DMS153 (cell line): ENCODE measurements at places on chromosomes 4 and X.

DNA sequence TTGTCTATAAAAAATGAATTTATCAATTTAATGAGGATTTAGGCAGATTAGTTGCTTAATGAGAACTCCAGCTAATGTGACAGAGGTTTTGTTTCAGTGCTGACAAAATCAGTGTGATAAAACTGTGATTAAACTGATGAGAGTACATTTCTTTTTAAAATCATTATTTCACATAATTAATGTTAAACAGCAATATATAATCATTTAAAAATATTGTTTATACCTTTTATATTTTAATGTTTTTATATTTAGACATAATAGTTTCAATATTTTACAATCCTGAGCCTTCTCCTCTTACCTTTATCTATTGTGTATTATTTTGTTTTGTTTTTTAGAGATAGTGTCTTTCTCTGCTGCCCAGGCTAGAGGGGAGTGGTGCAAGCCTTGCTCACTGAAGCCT, 47.1 kb upstream of the MAB21L2 start:
- DNase-seq = no peak

DNA sequence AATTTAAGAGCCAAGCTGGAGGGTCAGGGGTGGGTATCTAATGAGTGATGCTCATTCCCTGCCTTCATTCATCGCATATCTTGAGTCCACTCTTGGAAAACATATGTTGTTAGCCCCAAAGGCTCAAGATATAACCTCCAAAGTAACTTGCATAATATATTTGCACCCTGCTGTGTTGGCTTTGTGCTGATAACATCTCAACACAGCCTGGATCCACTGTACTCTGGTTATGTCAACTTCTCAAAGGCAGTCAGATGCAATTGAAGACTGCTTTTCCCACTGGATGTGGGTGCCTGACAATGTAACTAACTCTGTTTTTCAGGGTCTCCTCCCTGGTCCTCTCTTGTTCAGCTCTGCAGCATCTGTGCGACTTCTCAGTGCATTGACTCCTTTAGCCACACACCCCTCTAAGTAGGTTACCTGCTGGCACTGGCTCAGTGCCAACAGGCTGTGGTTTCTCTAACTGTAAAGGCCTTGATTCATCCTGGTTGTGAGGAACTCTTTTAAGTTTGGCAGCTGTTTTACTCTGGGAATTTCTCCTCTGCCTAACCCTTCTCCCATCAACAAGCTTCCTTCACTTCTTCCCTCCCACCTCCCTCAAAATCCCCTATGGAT, 28.1 kb downstream of the SLC16A2 start:
- no peak for DNase-seq

DNA sequence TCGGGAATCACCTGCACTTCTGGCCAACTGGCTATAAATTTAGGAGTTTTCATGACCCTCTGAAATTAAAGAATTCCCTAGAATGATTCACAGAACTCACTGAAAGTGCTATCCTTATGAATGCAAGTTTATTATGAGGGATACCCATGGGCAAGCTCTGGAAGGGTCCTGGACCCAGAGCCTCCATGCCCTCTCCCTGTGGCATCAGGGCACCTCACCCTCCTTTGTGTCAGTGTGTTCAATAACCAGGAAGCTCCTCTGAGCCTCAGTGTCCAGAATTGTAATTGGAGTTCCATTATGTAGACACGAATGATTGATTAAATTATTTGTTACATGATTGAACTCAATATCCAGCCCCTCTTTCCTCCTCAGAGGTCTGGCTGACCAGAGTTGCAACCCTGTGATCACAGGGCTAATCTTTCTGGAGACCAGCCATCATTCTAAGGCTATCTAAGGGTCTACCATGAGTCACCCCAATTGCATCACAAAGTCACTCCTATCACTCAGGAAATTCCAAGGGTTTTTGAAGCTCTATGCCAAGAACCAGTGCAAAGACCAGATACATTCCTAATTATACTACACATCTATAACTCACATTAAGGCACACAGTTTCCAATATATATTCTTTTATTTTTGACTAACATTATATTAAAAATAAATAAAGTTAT, 8.9 kb downstream of the ANXA3 start:
- DNase-seq = no peak

- no peak for DNase-seq
Measured at GRCh38 chr4:76380561-76380960, 40.4 kb downstream of the CCDC158 start.

- no peak for DNase-seq
Measured at GRCh38 chr4:108820492-108821350, 57.9 kb upstream of the ETNPPL start.

DNA sequence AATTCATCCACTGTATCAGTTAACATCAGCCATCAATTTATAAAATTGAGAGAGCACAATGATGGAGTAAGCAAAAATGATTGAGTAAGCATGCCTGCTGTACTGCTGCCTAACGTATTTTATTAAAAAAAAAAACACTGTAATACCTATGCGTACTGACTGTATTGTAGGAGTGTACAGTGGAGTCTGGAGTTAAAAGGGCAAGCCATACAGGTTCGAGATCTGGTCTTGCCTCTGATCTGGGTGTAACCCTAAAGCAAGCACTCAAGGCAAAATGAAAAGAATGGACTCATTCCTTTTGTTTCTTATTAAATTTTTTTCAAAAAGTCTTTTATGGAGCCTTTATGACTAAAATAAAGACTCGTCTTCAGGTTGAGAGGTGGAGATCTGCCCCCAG, 894.2 kb upstream of the INTU start:
- no peak for DNase-seq
